ENCODE measurements at places on chromosomes 1 and 21.
A peak's percentile ranks its signal among the peaks of the same experiment; 100 is the strongest.

DNA sequence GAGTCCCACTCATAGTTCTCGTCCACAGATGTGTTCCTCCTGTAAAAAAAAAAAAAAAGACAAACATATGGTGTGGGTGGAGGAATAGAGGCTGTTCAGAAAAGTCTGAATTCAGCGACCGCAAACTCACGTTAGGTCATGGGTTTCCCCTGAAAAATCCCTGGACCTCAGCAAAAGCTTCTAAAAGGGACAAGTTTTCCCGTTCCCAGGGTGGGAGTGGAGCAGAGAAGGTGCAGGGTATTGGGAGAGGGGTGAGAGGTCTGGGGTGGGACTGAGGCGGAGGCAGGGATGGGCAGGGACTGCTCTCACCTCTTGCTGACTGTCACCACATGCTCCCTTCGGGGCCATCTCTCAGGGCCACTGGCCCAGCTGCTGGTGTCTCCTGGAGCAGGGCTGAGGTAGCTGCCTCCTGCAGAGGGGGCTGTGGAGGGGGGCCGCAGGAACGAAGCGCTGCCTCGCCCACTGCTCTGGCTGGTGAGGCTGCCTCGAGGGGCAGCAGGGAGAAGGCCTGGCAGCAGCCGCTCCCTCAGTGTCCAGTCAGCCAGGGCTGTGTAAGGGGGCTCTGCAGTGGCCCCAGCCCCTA is 2.6 kb upstream of the TAGLN2 start:
- no peak for DNase-seq

- no peak for DNase-seq
These were observed 53.0 kb upstream of the LAPTM5 start for GRCh38 chr1:30810416-30811080.

DNA sequence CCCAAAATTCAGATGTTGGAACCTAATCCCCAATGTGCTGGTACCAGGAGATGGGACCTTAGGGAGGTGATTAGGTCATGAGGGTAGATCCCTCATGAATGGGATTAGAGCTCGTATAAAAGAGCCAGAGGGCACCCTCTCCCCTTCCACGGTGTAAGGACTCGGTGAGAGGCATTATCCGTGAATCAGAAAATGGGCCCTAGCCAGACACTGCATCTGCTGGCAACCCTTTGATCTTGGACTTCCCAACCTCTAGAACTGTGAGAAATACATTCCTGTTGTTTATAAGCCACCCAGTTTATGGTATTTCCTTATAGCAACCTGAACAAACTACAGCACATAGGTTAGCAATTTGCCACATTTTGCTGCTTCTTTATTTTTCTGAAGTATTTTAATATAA is 14.5 kb upstream of the JAM2 start:
- DNase-seq: no peak

GRCh38 chr1:15304708-15305467 is 57.9 kb downstream of the FHAD1 start:
- DNase-seq: peak; percentile 26

DNA sequence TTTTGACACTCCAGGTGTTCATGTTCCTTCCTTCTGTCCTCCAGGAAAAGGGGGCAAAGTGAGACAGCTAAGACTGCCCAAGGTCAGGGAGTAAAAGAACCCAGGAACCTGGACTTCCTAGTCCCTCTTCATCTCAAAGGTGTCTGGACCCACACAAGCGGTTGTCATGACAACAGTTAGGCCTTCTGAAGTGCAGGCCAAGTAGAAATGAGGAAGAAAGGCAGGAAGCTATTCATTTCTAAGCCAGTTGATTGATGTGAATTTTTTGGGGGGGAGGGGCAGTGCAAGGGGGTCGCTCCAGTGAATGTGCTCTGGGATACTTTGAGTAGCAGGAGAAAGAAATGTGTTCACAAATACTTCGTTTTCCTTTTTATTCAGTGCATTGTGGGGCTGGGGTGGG is 114.3 kb downstream of the NAV1 start:
- no peak for DNase-seq

GRCh38 chr1:153848805-153849204 is 73.6 kb downstream of the SLC27A3 start:
- no peak for DNase-seq

DNA sequence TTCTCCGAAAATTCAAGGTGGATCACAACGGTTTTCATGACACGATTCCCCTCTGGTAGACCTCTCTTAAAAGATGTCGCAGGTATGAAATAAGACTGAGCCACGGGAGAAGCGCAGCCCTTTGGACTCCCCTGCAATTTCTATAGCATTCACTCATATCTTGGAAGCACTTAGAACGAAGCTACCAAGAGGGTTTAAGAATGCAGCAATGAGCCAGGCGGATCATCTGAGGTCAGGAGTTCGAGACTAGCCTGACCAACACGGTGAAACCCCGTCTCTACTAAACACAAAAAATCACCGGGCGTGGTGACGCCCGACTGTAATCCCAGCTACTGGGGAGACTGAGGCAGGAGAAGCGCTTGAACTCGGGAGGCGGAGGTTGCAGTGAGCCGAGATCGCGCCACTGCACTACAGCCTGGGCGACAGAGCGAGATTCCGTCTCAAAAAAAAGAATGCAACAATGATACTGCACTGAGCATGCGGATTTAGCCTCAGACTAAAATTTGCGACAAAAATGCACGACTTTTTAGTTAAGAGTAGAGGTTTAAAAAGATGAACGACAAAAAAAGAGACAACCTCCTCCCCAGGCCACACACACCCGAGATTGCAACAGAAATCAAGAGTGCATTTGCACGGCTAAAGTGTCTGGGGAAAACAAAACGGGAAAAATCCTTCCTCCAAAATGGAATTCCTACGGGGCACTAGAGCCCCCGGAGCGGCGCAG is 743 bp downstream of the TOMM20 start:
- DNase-seq: no peak

DNA sequence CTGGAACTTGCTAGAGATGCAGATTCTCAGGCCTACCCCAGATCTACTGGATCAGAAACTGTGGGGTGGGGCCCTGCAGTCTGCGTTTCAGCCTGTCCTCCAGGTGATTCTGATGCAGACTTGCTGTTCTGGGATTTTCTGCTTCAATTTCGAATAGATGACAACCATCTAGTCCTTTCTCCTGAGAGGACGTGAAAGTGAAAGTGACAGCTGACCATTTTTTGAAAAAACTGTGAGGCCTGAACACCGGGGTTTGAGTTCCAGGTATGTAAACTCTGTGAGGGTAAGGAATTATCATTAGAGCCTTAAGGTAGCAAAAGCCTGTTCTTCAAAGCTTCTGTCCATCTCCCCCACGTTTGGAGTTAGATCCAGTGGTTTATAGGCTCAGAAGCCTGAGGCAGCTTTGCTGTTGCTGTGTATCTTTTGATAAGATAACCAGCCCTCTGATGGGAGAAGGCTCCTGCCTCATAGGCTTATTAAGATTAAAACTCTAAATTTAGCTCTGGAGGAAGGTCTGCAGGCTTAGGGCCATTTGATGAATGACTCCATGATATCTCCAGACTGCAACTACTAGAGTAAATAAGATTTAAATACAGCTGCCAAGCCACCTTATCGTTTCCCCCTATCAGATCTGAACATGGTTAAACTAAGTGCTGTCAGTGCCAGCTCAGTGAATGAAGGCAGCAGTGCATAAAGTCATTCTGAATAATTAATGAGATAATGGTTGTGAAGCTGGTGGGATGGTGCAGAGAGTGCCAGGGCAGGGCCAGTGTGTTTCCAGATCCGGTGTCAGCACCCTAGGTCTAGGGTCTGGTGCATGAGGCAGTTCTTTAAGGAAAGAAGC is 335.2 kb downstream of the HHAT start:
- no peak for DNase-seq

DNA sequence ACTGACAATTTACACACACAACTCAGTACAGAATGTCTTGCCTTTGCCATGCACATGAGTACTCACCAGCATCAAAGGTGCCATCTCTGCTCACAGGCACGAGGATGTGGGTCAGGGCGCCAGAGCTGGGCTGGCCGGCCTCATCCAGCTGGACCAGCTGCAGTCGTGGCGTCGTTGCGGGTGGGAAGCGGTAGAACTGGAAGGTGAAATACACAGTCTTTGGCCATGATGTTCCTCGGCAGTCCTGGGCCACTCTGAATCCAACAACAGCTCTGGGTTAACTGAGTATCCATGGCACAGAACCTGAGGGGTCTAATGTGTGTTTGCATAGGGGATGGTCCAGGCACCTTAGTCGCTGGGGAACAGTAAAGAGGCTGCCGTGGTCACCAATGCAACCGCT is 87.7 kb downstream of the NPHP4 start:
- no peak for DNase-seq

- DNase-seq: peak; percentile 89
These were observed 64.5 kb upstream of the SLC44A3 start for GRCh38 chr1:94755675-94756074.

DNA sequence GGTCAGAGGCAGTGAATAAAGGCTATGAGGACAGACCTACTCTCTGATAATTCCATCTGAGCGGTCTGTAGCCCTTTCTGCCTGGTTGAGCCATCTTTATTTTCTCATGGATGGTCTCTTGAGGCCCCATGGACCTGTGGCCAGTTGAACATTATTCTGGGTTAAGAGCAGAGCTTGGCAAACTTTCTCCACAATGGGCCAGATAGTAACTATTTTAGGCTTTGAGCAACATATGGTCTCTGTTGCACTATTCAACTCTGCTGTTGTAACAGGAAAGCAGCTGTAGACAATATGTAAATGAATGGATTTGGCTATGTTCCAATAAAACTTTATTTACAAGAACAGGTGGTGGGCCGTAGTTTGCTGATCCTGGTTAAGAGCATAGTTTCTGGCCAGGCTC is 62.7 kb downstream of the KAZN start:
- DNase-seq: no peak

- no peak for DNase-seq
These were observed 5.4 kb downstream of the NUAK2 start for GRCh38 chr1:205316161-205316566.

- DNase-seq: no peak
These were observed 137.4 kb downstream of the FAM78B start for GRCh38 chr1:166029196-166029945.

DNA sequence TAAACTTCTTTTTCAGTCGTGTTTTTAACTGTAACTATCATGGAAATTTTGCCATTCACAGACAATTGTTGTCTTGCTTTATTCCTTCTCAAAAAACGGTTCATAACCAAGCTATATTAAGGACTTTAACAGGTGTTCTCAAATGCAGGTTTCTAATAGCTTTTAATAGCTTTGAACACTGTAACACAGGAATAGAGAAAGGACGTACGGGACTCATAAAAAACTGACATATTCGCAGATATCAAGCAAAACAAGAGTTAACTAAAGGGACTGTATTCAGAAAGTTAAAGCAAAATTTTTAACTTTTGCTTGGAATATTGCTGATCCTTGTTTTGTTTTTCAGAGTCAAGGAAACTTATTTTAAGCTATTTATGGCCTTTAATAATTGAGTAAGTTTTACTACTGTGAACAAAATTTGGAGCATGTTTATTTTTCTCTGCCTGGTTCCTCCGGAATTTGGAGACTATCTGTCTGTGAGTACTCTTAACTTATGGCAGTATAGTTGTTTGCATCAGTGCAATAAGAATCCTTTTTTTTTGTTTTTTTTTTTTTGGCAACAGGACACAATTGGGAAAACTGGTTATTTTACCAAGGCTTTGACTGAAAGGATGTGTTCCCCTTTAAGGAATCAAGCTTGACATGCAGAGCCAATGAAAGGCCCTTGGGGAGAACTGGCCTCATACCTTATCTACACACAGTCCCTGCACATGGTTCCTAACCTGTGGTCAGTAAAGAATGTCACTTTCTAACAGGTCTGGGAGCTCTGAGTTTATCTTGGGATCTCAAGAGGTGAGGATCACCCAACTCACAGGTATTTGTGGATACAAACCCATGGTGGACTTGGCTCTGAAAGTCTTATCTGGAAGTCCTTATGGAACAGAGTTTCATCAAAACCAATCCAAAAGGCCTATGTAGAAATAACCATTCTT is 5.8 kb upstream of the CD46 start:
- no peak for DNase-seq

DNA sequence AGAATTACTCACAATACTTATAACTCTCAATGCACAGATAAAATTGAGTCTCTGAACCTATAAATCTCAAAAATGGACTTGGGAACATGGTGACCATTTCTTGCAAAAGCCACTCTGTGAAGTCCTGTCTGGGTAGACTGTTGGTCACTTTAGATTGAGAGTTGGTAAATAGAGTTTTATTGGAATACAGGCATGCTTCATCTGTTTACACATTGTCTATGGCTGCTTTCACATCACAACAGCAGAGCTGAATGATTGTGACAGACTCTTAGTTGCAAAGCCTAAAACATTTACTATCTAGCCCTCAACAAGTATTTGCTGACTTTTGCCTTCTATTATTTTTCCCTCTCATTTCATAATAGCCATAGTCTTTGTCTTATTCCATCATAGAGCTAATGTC is 24.1 kb upstream of the ASPM start:
- DNase-seq: no peak

GRCh38 chr1:100806601-100807000 is 87.1 kb downstream of the VCAM1 start:
- no peak for DNase-seq

GRCh38 chr1:100735244-100735643 is 15.7 kb downstream of the VCAM1 start:
- no peak for DNase-seq

GRCh38 chr1:226402739-226403165 is 5.1 kb downstream of the PARP1 start:
- no peak for DNase-seq

DNA sequence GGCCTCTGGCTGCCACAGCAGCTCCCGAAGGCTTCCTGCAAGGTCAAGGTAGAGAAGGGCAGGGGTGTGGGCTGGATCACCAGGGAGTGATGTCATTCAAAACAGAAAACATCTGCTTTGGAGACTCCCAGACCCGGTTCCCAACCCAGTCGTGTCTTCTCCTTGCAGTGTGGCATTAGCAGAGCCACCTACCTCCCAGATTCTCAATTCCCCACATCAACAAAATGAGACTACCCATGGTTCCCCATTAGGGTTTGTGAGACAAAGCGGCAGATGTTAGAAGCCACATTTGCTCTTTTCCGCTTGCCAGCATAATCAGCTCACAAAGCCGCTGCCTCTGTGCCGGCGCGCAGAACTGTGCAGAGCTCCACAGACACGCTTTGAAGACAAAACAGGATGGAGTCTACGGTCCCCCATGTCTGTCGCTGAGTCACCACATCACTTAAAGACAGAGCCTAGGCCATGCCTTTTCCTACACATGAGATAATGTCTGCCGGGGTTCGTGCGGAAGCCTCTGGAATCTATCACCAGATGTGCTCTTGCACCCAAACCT is 12.5 kb downstream of the KIF17 start:
- no peak for DNase-seq

- DNase-seq: peak; percentile 42
These were observed 6.5 kb upstream of the ATP1A2 start for GRCh38 chr1:160108888-160109662.

- no peak for DNase-seq
These were observed 32.2 kb upstream of the SNX27 start for GRCh38 chr1:151579436-151580225.
